ENCODE measurements at places on chromosomes 5 and 9.

DNA sequence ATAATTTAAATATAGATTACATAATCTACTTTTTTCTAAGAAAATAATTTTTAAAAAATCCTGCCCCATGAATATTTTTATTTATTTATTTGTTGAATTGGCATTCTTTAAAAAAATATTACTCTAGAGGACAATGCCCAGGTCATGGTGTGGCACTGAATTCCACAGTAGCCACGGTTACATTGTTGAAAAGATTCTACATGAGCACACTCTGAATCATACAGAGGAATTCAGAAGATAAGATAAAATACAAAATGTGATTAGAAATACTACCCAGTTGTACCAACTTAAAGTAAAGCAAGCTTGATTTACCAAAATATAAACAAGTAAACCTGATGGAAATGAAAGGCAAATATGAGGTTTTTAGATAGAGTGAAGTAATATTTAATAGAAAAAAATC lies 183.7 kb downstream of the HCN1 start:
- no peak for DNase-seq

DNA sequence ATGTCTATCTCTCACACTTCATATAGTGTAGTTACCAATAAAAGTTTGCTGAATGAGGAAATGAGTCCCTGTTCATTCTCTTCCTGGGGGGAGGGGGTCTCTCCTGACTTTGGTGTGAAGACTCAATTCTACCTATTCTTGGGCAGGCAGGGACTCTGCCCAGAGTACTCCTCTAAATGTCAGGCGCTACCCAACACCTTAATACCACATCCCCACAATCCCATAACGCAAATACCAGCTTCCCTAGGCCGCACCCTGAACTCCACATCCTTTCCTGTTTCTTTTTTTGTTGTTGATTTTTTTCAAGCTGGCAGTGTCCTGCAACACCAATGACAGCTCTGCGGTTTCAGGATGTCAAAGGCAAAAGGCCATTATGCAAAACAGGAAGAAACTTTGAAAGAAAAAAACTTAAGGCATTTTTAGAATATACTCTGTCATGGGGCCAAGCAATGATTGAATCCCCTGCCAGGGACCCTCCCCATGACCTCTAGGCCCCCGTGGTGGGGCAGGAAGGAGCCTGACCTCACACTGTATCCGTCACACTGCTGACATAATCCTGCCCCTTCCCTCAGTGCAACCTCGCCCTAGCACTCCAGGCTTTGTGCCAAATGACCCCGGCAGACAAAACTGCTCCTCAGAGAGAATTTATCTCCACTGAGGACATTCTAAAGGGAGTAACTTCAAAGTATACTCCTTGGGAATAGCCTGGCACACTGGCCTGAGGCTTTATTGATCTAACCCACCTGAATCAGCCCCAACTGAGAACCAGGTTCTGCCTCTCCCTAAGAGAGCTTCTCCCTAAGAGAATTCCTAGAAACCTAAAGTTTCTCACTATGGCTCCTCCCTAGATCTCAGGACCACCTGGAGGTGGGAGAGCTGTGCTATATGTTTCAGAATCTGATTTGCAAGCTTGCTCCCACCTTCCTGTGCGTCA lies 8.0 kb downstream of the B4GALT1 start:
- DNase-seq = no peak

DNA sequence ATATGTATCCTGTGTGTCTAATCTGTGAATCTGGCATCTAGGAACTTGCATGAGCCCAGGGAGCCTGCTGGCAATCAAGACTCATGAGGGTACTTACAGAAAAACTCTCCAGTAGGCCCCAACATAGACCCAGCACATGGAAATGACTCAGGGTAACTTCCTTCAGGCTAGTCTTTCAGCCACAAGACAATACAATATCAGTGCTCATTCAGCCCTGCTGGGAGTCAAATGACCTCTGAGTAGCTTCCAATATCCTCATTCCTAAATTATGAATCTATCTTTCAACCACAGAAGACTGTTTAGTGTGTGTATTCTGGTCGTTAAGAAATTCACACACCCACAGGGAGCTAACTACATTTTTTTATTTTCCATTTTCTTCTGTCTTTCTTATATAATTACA lies 1273.0 kb downstream of the EFNA5 start:
- DNase-seq = no peak

DNA sequence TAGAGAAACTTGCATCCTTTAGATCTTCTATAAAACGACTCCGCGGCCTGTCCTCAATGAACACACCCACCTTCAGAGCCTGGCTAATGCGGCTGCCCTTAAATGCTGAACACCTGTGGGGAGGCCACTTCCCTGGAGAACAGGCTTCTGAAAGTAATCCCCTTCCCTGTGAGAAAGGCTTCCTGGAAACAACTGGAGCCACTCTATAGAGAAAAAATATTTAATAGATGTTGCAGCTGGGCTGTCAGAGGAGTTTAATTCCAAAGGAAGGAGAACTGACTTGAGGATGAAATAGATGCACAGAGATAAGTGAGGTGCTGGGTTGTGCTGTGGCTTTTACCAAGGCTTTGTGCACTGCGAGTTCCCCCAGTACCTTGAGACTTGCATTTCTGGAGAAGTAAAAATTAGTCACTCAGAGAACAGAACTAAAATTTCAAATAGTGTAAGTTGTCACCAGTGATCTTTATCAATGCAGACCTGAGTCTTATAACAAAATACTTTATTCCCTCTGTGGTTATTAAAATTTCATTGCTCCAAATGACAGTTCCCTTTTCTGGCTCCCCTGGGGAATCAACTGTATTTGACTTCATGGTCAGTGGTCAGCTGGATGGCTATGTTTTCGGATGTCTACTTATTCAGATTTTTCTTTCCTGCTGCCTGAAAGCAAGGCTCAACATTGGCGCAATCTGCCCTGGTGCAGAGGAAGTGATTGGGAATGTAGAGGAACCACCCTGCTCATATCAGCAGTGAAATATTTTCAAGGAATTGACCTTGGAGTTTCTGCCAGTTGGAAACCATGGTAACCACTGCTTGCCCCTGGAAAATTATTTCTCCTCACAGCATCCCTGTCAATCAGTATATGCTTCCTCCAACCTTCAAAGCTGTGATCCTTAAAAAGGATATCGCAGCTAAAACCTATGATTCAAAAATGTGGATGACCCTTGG lies 238.8 kb downstream of the SMARCA2 start:
- no peak for DNase-seq

GRCh38 chr5:81397176-81397575 lies 3.2 kb upstream of the ACOT12 start:
- DNase-seq = no peak

DNA sequence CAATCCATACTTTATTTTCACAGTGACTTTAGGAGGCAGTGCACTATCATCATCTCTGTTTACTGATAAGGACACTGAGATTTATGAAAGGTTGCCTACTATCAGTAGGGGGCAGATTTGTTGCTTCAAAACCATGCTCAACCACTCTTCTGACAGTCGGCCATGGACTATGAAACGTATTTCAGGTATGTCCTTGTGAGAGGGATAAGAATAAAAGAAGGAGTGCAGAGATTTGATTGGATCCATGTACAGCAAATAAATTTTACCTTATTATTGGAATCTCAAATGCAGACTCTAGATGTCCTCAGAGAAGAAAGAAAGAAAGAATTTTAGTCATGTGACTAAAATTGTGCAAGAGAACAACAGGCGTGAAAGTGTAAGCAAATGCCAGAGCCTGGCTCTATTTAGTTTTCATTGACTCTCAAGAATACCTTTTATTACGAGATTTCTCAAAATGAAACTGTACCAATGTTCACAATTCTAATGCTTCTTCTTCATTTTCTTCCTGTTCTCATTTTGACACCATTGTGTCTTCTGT lies 296.6 kb upstream of the RASA1 start:
- DNase-seq = no peak

GRCh38 chr5:128815201-128815600 lies 150.1 kb upstream of the SLC27A6 start:
- DNase-seq = no peak

- DNase-seq = no peak
Observed at GRCh38 chr9:93030642-93031628, 27.6 kb upstream of the SUSD3 start.

GRCh38 chr5:37931541-37931940 lies 91.7 kb upstream of the GDNF start:
- no peak for DNase-seq

GRCh38 chr9:130205912-130206311 lies 33.7 kb downstream of the NCS1 start:
- no peak for DNase-seq

GRCh38 chr9:4774209-4774608 lies 18.5 kb upstream of the RCL1 start:
- no peak for DNase-seq

DNA sequence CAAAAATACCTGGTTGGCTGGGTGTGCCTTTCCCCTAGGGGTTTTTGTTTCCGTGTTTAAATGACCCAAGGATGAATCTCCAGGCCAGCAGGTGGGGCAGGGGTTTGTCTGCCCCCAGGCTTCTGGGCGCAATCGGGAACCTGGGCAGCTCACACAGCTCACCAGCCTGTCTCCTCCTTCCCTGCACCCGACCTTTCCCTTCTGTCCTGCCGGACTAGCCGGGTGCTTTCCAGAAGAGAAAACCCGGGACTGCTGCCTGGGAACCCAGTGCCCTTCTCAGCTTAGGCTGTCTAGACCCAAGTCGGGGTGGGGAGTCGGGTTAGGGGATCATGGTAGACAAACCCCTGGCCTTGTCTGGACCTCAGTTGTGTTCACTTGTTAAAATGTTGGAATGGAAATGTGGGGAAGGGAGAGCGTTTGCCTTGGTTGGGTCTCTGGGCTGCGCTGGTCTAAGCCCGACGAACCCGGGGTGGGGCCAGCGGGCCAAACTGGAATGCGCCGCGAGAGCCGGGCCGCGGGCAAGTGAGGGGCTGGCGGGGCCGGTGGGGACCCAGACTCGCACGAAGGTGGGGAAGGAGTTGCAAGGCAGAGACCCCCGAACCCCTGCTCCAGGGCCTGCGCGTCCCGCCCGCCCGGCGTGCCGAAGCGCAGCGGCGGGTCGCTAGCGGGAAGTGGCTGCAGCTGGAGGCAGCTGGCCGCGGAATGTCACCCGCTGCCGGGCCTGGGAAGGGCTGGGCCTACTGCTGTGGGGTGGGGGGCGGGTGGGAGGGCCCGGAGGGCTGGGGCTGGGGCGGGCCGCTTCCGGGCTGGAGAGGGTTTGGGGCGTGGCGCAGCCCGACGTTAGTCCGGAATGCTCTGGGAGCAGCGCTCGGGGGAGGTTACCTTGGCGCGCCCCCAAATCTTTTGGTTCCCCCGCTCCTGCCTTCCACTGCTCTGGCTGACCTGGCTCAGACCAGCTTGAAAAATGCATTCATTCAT lies 84.6 kb downstream of the DAB2IP start:
- DNase-seq = no peak

GRCh38 chr9:120522558-120522957 lies 57.4 kb downstream of the CDK5RAP2 start:
- no peak for DNase-seq
